Stimulated activated CD4-positive, alpha-beta T cell treated with anti-CD3 and anti-CD28 coated beads, Interleukin-2, amount 100 ng/mL, for 24 hours (primary cell): ENCODE measurements at places on chromosomes 6 and 20.

DNA sequence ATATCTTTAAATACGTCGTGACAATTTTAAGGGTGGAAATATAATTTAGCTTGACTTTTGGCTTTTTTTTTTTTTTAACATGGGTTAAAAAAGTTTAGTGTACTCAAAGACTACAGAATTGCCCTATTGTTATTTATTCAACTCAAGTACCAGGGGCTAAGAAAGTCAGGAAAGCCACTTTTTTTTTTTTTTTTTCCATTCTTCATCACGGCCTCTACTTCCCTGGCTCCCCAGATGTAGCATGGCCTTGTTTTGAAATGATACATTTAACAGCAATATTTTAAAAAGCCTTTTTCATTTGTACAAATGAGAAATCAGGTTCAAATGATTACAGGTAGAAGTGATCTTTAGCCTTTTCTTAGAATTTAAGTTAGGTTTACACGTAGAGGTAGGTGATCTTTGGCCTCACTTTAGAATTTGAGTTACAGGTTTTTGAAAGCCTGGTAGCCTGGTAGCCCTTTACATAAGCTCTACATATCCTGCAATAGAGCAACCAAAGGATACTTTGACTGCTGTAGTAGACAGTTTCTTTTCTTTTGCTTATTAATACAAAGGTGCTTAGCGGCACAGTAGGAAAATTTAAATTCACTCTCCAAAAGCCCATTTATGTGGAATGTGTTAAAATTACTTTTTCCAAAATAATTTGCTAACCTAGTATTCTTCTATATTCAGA lies 160.5 kb upstream of the MMS22L start:
- DNase-seq: no peak

DNA sequence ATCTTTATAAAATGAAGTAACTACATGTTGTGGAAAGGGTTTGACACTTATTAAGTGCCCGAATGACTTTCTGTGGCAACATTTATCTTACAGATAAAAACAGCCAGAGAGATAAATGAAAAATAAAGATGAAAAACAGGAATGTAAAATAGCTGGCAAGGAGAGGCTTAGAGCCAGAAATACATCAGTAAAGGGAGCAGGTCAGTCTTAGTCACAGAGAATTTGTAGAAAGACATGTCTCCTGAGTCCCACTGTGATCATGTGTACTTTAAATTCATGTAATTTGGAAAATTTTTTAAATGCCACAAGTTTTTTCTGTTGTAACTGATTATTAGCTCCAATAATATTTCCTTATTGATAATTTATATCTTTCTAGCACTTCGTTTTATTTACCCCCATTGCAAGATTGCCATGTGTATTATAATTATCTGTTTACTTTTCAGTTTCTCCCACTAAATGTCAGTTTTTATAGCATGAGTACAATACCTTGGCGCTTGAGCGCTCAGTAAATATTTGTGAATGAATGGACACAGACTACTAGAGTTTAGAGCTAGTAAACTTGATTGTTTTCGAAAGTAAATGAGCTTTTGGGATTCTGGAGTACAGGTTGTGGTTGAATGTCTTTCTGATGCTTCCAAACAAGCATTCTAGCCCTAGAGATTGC lies 15.2 kb downstream of the TAB2 start:
- no peak for DNase-seq

DNA sequence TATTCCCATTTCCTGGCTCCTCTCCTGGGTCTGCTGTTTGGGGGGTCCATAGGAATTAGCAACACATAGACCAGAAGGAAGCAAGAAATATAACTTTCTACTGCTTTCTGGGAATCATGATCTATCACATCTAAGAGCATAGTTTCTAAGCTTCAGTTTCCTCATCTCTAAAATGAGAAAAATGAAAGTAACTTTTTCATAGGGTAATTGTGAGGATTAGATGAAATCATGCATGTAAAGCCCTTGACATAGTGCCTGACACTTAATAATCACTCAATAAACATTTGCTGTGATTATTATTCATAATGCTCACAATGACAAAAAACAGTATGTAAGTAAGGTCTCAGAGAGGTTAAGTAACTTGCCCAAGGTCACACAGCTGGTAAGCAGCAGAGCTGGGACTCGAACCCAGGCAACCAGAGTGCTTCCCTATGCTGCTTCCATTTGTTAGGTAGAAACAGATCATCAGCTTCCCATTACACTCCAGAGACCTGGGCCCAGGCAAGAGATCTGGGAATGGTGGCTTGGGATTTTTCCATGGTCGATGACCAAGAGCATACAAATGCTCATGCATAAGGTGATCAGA lies 86.6 kb upstream of the MAFB start:
- no peak for DNase-seq

DNA sequence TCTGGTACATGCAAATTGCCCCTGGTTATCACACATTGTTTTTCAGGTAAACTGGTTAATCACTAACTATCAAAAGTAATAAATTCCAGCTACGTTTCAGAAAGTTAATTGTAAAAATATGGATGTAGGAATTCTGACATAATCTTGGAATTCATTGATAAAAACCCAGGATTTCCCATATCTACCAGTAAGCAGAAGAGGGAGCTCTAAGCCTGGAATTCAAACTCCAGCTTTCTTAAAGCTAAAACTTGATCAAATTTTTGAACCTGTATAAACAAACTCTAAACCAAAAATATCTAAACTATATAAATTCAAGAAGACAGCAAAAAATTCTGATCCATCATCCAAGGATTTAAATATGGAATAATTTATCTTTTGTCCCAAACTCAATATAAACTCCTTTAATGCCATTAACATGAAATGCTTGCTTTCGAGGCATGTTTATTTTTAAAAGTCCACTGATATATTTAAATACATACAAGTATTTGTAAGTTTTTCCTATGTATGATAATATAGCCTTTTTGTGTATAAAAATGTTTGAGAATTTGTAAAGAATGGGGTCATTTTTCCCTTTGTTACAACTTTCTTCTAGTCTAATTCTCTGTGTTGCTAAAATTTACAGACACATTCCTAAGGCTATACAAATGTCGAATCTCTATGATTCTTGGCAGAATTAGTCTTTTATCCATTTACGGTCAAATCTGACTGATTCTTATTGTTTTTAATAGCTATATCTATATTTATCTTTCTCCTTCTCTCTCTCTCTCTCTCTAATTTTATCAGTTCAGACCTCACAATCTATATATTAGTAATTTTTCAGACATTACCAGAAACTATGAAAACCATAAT lies 91.4 kb upstream of the RNF217 start:
- no peak for DNase-seq

DNA sequence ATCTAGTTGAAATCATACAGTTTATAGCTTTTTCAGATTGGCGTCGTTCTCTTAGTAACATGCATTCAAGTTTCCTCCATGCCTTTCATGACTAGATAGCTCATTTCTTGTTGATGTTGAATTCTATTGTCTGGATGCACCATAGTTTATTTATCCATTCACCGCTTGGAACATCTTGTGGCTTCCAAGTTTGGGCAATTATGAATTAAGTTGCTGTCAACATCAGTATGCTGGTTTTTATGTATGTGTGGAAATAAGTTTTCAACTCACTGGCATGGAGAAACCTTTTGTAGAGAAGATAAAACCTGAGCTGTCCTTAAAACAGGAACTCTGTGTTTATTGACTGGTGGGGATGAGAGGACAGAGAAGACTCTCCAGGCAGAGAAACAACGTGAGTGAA lies 248.0 kb downstream of the CDC5L start:
- no peak for DNase-seq

- no peak for DNase-seq
Measured at GRCh38 chr6:36914227-36914794, 28.6 kb downstream of the C6orf89 start.

DNA sequence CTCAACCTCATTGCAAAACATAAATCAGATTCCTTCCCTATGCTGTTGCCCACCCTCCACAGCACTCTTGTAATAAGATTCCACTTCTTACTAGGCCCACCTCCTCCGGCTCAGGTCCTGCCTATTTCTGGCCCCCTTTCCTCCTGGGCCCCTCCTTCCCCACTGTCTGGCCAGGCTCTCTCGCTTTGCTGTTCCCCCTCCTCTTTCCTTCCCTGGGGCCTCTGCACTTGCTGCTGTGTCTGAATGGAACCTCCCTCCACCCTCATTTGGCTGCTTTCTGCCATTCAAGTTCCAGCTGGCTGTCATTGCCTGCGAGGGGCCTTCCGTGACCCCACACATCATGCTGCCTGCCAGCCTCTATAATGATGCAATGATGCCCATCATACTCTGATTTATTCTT lies 38.9 kb downstream of the ARHGAP40 start:
- DNase-seq: no peak

GRCh38 chr6:11596640-11597237 lies 59.2 kb downstream of the TMEM170B start:
- DNase-seq: no peak

GRCh38 chr6:29153083-29153482 lies 17.6 kb upstream of the OR2J2 start:
- DNase-seq: no peak

- no peak for DNase-seq
Measured at GRCh38 chr20:52076164-52076563, 115.4 kb downstream of the ZFP64 start.

- DNase-seq: no peak
Measured at GRCh38 chr20:23656372-23656771, 18.6 kb upstream of the CST3 start.

DNA sequence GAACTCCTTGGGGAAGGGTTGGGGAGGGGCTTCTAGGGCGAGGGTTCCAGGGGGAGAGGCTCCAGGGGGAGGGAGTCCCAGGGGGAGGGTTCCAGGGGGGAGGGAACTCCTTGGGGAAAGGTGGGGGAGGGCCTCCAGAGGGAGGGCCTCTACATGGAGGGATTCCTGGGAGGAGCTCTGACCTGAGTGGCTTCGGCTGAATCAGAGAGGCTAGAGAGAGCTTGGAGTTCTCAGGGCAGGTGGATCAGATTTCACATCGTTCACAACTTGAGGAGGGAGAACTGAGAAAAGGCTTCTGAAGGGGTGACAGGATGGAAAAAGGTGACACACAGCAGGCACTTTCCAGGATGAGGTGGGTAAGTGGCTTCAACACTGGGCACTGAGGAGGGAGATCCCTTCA lies 49.1 kb downstream of the DAAM2 start:
- DNase-seq: no peak

- peak; percentile 81 for DNase-seq
Measured at GRCh38 chr6:36962874-36963273, 8.3 kb downstream of the PI16 start.

DNA sequence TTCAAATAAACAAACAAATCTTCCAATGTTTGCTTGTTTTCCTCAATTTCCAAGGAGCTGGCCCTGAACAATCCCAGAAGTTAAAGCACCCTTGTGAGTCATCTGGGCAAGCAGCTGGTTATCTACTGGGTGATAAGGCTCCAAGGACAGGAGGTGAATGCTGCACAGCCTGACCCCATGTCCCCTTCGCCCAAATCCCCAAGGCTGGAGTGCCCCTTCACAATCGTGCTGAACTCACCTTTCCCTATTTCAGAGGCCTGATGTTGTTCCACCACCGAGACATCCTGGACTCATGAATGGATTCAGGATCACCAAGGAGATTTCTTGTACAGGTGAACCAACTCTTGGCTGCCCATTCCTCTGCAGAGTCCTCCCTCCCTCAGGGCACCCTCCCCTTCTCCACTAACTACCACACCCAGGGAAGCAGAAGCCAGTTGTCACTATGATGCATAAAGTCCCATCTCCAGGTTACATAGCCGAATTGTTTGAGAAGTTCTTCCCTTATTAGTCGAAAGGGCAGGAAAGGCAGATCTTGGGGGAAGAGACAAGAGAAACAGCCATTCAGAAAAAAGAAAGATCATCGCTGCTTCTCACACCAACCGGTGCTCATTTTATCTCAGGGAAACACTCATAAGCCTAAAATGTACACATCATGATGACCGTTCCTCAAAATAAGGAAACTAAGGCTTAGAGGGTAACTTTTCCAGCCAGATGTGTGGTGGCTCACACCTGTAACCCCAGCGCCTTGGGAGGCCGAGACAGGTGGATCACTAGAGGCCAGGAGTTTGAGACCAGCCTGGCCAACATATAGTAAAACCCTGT lies 138.8 kb upstream of the RREB1 start:
- DNase-seq: no peak

DNA sequence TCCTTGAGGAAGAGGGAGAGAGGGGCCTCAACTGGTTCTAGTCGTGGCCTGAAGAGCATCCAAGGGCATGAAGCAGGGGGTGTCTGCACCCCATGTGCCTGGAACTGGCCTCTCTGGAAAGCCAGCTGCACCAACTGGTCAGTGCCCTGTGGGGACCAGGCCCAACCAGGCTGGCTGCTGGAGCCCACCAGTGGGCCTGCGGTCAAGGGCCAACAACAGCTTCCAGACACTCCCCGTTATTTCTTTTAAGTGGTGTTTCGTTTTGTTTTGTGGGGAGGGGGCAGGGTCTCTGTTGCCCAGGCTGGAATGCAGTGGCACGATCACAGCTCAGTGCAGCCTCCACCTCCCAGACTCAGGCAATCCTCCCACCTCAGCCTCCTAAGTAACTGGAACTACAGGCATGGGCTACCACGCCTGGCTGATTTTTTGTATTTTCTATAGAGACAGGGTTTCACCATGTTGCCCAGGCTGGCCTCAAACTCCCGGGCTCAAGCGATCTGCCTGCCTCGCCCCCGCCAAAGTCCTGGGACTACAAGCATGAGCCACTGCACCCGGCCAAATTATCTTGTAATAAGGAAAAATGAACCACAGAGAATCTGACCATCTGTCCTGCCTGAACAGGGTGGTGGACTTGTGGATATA lies 11.9 kb upstream of the C20orf144 start:
- DNase-seq: no peak

DNA sequence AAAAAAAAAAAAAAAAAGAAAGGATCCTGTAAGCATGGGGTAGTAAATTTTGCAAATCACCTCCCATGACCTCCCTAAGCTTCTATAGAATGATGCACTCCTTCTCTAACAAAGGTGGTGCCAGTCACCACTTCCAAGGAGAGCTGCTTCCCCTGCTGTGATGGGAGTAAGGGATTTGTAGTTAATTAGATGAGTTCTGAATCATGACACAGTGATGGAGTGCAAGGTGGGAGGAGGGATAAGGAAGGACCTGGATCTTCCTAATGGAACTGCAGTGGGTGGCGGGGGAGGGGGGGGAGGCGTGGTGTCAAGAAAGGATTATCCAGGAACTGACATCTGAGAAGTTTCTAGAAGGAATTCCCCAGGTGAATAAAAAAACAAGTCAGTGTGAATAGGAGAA lies 47.8 kb downstream of the NRN1 start:
- DNase-seq: no peak

GRCh38 chr6:100880149-100880852 lies 828 bp downstream of the ASCC3 start:
- no peak for DNase-seq

- no peak for DNase-seq
Measured at GRCh38 chr20:42920776-42921175, 268.9 kb downstream of the PTPRT start.
